Renal pelvis (tissue), 12 donors: ENCODE measurements at places on chromosomes 4 and X. TPM values are rescaled to one million over a fixed set of nuclear protein-coding genes. Genes with fewer than 3 reads are reported as not detected.

DNA sequence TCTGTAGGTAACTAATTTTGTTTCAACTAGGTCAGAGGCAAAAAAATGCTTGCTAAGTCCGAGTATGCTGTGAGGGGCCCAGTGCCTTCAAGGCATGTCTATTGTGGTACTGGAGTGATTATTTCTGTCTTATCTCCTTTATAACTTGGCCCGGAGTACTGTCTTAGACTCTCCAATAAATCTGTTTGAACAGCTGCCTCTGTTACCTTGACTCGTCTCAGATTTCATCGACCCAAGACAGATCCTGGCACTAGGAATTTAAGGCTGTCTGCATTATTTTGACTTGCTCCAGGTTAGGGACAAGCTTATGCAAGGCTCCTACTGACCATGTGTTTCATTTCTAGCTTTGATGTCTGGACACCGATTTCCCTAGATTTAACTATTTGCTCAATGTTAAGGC, 41.1 kb upstream of the NKAP start:
- DNase-seq, result no peak

- no peak for DNase-seq
These were observed 956 bp downstream of the TMEM154 start for GRCh38 chr4:152678841-152679240.

Gene PCDH7
- polyA plus RNA-seq, result 17.4 TPM

Gene CXCL1
- polyA plus RNA-seq, result 0.67 TPM

Gene FDCSP
- polyA plus RNA-seq, result 0.56 TPM
